ENCODE measurements at places on chromosomes 1 and 21.

GRCh38 chr1:205065666-205066065, 18.6 kb downstream of the TMEM81 start:
- no peak for DNase-seq

- DNase-seq = peak; percentile 70
Observed at GRCh38 chr1:200907611-200908097, 13.0 kb downstream of the INAVA start.

- DNase-seq = peak; percentile 97
Observed at GRCh38 chr21:33286600-33287456, 20.7 kb downstream of the IL10RB start.

DNA sequence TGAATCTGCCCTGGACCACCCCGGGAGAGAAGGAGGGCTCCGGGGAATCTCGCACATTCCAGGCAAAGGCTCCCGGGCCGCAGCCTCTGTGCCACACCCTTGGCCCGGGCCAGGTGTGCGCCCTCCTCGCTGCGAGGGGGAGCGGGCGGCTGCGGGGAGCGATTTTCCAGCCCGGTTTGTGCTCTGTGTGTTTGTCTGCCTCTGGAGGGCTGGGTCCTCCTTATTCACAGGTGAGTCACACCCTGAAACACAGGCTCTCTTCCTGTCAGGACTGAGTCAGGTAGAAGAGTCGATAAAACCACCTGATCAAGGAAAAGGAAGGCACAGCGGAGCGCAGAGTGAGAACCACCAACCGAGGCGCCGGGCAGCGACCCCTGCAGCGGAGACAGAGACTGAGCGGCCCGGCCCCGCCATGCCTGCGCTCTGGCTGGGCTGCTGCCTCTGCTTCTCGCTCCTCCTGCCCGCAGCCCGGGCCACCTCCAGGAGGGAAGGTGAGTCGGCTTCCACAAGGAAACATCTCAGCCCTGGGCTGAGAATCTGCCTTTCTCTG, at the start of gene LAMC2:
Gene LAMC2, plus strand, starts transcription at position 324 of the 550 bp plus-strand sequence. Its CDS starts 89 bp downstream, at position 413.
- peak; percentile 66 for DNase-seq

DNA sequence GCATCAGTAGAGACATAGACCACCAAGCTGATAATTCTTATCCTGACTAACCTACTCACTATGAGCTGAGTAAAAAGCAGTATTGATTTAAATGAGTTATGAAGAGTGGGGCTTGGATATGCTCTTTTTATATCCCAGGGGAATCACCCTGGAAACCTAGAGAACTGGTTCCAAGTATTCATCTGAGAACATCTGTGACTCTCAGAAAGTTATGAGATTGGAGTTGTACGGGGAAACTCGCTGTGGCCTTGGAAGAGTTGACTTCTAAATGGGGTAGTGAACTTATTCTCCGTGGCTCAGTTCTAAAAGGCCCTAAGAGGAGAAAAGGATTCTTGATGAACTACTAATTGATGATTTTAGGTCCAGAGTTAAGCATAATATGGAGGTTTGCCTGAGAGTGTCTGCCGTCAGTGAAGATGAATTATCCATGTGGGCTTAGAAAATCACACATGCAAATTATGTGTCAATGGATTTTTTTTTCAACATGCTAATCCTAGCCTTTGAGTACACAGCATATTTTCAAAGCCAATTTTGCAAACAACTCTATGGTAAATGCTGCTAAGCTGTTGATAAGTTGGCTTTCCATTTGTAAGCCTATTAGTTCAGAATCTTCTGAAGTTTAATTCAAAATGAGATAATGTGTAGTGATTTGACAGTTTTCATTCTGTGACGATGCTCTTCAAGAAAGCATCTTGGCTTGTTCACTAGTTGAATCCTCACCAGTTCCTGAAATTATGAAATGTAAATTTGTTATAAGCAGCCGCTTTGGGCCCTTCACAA, 122.7 kb downstream of the FGGY start:
- no peak for DNase-seq

DNA sequence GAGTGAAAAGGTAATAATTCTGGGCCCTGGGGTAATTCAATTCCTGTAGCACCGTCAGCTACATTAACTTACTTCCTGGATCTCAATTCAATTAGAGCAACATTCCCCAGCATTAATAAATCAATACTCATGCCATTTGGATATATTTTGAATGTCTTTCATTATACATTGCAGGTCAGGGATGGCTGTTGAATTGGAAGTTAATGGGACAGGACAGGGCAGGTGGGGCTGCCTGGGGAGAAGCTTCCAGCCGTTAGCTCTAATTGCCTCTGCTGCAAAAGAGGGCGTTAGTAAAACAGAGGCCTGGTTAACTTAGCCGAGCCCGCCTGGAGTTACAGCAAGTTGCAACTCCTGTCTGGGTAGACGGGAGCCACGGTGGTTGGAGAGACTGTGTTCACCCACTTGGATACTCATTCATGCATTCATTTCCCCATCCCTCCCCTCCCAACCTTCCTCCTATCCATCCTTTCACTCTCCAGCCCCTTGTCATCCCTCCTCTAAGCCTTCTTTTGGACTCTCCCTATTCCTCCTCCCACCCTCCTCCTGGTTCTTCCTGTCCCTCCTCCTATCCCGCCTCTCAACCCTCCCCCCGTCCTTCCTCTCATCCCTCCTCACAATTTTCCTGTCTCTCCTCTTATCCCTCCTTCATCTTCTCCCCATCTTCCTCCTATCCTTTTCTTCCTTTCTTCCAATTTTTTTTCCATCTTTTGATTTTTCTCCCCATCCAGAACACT, 137.6 kb upstream of the RUNX3 start:
- no peak for DNase-seq

DNA sequence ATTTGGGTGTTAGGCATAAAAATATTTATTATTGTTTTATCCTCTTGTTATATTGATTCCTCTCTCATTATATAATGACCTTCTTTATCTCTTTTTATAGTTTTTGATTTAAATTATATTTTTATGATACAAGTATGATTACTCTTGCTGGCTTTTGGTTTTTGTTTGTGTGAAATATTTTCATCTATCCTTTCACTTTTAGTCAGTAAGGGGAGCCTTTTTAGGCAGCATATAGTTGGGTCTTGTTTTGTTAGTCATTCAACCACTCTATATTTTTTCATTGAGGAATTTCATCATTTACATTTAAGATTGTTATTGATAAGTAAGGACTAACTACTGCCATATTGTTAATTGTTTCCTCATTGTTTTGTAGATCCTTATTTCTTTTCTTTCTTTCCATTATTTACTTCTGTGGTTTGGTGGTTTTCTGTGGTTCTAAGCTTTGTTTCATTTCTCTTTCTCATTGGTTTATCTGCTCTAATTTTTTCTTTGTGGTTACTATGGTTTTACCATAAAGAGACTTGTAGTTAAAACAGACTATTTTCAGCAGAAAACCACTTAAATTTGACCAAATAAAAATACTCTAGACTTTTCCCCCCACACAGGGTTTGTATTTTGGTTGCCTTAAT, 593.1 kb downstream of the NUF2 start:
- DNase-seq = no peak

GRCh38 chr21:21213297-21213696, 215.1 kb downstream of the NCAM2 start:
- peak; percentile 55 for DNase-seq

- no peak for DNase-seq
Observed at GRCh38 chr1:90945287-90945686, 76.5 kb downstream of the ZNF644 start.

DNA sequence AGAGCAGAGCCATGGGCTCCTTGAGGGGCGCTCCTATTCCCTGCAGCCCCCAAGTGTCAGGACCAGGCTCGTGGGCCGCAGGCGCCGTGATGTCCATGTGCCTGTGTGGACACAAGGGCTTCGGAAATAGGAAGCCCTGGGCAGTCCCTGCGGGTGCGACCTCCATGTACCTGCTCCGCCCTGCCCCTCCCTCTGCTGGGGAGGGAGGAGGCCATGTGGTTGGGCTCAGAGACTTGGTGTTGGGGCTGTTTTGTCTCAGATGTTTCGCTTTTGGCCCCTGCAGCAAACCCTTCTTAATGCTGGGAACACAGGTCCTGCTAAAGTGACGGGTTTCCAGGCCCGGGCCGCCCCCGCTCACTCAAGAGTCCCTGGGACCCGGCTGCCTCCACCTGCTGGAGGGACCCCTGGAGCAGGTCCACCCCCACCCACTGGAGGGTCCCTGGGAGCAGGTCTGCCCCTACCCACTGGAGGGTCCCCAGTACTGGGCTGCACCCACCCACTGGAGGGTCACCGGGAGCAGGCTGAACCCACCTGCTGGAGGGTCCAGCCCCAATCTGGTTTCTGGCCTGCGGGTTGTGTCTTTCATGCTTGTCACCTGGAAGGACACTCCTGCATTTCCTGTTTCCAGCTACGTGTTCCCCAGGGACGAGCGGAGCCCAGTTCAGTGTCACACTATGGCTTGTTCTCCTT, 156.5 kb downstream of the PEX14 start:
- DNase-seq = no peak

- peak; percentile 84 for DNase-seq
Observed at GRCh38 chr1:182588500-182589396, at the start of gene RNASEL. Gene RNASEL (minus strand): TSS chr1:182589256. CDS start chr1:182586806, 2,450 bp downstream.

GRCh38 chr1:96145492-96145891, 576.1 kb upstream of the PTBP2 start:
- DNase-seq = peak; percentile 44

- peak; percentile 47 for DNase-seq
Observed at GRCh38 chr1:51693419-51694155, 76.7 kb downstream of the OSBPL9 start.

DNA sequence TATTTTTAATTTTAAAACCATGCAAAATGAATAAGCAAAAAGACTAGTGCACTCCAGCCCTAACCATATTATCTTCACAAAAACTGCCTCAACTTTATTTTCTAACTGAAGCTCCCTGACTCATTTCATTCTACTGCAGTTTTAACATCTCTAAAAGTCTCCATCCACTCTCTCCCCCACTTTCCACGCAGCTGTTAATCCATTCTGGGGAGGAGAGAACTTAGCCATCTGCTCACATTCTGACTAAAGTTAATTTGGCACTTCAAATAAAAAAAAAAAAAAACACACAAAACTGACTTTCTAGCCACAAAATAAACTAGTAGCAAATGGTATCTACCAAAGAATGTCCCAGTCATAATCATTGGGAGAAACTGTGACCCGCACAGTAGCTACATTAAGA, 5.4 kb upstream of the MYBPHL start:
- no peak for DNase-seq

DNA sequence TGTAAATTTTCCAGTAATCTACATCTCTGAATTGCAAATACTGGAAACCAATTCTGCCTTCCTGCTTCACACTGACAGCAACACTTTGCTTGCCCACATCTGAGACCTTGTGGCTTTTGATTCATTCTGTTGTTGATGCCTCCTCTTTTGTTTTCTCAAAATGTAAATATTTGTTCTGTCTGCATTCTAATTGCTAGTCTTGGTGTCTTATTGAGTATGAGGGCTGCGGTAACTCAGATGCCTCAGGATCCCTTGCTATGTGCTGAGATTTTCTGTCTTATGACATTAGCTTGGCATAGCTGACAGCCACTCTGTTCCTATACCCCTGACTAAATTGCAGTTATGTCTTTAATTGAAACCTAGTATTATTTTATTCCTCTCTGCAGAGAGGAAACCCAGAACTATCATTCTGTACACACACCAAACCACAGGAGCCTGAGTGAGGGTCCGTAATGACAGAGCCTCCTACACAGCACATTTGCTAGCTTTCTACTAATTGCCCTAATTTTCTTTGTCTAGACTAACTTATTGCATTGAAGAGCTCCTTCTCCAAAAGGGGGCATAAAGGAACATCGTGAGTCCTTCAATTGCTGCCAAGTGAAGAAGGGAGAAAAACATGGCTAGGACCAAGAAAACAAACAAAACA, 72.1 kb downstream of the GREM2 start:
- no peak for DNase-seq

- DNase-seq = peak; percentile 84
Observed at GRCh38 chr21:32463889-32464300, 51.4 kb downstream of the EVA1C start.

DNA sequence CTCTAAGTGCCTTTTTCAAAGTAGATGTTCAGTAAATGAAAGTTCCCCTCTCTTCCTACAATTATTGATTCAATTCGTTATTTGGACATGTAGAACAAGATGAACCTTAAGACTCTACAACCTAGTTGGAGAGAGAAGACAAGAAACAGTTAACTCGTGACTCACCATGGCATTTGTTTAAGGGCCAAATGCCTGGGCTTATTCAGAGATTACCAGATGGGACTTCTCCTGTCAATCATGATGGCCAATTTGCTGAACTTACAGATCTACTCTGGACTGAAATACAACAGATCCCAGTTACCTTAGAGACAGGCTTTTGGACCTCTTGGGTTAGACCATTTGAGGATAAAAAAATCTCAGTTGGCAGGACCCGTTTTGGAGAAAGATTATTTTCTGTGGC, 93.5 kb downstream of the C1orf94 start:
- DNase-seq = no peak

GRCh38 chr21:39114871-39115575, 68.2 kb downstream of the PSMG1 start:
- DNase-seq = peak; percentile 68

GRCh38 chr1:2248127-2248826, 20.2 kb downstream of the SKI start:
- no peak for DNase-seq

DNA sequence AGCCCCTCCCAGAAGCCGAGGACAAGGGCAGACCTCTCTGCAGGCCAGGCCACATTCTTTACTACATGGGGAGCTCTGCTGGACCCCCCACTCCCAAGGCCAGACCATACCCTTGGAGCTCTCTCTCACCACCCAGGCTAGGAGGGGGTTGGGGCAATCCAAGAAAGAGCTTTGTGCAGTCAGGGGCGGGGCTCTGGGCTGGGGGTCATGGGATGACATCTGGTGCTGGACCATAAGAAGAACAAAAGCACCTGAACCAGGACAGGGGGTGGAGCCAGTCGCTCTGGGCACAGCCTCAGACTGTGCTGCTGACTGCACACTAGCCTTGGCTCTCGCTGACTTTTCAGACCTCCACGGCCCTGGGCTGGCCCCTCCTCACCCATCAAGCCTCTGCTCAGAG, 23.1 kb upstream of the AJAP1 start:
- no peak for DNase-seq

- DNase-seq = peak; percentile 45
Observed at GRCh38 chr1:1348420-1349255, 580 bp downstream of the DVL1 start.

DNA sequence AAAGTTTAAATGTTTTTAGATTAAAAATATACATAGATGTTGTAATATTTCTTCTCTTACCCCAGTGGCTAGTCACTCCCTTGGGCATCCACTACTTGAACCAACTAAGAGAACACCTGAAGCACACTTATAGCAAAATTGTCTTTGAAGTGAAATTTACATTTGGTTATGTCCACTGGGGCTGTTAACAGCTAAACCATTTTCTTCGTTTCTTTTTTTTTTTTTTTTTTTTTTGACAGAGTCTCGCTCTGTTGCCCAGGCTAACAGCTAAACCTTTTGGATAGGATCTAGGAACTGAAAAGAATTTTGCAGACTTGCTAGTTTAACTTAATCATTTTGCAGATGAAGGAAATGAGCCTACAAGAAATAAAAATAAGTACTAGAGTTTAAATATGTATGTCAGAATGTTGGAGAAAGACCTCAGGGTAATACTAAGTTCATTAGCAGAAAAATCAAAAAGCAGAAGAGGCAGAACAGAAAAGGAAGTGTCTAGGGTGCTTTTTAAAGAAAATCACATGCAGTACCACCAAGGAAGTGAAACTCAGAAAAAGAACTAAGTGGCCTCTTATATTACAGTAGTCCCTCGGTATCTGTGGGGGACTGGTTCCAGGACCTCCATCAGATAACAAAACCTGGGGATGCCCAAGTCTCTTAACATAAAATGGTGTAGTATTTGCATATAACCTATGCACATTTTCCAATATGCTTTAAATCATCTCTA, 11.8 kb downstream of the DRAM2 start:
- no peak for DNase-seq

- DNase-seq = no peak
Observed at GRCh38 chr21:14562959-14563358, 16.8 kb upstream of the SAMSN1 start.
